ENCODE measurements at places on chromosomes 4 and X.

DNA sequence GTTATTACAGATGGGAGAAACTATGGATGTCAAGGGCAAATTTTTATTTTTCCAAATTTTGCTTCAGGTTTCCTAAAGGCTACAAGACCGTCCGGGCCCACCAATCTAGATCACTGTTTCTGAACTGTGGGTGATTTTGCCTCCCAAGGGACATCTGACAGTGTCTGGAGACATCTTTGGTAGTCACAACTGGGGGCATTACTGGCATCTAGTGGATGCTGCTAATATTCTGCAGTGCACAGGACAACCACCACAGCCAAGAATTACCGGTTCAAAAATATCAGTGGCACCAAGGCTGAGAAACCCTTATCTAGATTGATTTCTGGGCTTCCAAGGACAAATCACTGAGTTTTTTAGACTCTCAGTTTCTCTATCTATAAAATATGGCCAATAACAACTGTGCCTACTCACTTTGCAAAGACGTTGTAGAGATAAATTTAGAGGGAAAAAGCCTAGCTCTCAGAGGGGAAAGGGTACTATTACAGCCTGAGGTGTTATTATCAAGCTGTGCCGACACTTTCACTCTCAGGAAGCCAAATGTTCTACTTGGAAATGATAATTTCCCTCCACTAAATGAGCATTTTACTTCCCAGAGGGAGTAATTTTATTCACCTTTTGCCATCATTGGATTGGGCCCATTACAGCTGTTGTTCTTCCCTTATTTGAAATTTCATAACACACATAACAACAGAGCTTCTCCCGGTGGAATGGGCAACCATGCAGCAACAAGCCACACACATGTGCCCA is 442.1 kb downstream of the CENPC start:
- no peak for DNase-seq

DNA sequence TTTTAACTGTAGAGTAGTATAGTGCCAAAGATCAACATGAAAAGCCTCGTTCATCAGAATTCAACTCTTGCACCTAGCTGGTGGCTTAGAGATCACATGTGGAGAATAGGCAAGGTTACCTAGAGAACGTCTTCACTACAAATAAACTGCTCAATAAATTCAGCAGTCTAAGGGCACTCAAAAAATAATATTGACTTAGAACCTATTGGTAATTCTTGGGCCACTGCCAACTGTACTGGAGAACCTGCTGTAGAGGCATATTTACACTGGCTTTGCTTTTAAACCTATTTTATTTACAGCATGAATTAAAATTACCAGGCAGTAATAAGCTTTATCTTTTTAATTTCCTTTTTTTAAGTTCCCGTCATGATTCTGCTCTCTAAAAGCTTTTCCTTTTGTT is 343.7 kb downstream of the PDHA2 start:
- no peak for DNase-seq

GRCh38 chr4:6591781-6592180 is 16.8 kb downstream of the MAN2B2 start:
- DNase-seq, result no peak

DNA sequence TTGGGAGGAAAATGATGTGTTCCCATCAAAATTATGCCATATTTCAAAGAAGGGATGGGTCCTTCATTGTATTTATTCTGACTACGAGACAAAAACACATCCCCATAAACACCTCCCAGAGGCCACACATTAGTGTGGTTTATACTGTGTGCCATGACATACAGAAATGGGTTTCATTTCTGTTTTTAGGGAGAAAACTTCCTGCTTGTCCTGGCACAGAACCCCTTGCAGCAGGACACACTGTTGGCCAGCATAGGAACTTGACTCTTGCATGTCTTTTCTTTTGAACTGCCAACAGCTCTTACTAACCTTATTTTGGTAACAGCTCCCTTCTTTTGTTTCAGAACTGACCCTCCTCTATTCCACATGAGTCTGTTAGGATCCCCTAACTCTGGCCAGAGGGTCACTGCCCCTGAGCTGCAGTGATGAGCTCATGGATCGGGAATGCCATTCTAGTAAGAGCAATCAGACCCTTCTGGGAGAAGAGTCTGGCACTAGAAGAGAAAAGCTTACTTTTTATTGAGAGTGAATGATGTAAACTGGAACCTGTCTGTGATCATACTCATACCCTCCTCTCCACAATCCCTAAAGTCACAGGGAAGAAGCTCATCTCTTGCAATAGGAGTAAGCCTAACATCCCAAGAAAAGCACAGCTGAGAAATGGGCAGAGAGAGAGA is 86.4 kb downstream of the SMIM20 start:
- no peak for DNase-seq

DNA sequence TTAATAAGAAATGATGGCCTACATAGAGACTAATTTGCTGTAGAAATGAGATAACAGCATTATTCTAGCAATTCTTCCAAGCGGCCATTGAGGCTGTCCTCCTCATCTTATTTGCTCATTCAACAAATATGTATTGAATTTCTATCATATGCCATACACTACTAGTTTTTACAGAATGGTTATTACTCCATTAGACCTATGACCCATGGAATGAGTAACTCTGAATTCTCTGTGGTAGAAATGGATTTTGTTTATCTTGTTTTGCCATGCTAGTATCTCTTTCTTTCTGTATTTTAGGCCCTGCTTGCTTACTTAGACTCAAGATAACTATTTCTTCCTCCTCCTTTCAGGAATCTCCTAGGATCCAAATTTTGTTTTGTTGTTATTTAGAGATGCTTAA is 103.5 kb downstream of the RPA4 start:
- DNase-seq, result no peak

DNA sequence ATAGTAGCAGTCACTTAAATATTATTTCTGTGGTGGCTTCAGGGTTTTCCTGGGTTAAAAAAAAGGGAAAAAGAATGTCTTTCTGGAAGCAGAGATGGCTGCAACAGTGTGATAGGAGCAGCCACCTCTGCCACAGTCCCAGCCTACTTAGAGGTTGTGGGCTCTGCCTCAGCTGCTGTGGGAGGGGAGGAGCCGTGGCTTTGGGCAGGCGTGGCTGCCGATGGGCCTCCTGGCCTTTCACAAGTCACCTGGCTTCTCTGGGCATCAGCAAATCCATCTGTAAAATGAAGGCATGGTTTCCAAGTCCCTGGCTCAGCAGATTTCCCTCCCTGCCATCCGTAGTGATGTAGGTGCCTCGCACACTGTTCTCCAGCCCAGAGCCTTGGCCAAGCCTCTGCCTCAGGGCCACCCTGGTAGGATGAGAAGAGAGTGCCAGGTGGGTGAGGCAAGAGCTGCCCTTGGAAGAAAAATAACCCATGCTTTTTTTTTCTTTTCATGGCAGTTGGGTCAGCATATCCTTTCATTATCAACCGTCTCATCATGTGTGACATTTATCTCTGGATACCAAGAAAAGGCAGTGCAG is 66.1 kb downstream of the PTTG2 start:
- DNase-seq, result no peak

GRCh38 chr4:182822554-182822953 is 94.6 kb downstream of the DCTD start:
- DNase-seq, result no peak

- DNase-seq, result no peak
Observed at GRCh38 chrX:100409610-100410590, at the start of gene PCDH19. TSS of gene PCDH19 (minus strand) at chrX:100410273. CDS start at chrX:100408597, 1,676 bp downstream.

DNA sequence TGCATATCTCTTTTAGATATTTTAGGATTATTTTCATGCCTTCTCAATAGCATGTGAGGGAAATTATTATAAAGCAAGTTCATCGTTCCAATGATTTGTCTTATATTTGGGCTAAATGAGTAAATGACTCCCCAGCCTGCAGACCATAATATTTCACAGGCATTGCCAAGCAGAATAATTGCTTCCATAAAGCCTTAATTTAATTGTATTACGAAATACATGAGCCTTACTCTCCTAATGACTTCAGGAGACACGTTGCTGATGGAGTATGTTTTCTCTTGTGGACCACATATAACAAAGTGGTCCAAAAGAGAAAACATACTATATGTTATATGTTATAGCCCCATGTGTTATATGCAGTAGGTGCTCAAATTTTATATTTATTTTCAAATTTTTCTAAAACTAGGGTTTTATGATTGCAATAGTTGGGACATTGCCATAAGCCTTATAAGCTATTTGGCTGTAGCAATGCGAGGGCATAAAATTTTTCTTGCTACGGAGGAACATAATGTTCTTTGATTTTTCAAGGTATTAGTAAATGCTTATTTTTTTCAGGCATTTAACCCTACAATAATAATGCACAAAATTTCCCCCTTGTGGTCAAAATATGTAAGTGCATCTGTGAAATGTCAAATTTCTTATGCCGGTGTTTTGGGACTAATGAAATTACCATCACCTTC is 26.2 kb upstream of the TMPRSS11D start:
- DNase-seq, result no peak

DNA sequence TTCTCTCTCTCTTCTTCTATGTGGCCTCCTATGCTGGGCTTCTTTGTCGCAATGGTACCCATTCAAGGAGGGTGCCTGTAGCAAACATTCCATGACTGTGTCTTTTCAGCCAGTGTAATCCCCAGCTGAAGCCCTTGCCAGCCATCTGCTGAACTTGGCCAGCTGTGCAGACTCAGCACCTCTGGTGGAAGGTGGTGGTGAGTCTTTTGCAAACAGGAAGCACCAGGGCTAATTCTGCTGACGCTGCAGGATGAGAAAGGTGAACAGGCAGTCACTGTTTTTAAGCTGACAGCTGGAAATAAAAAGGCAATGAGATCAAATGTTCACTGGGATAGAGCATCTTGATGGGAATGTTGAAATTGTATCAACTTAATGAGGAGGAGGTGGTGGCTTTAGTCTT is 298.7 kb upstream of the CLNK start:
- no peak for DNase-seq

DNA sequence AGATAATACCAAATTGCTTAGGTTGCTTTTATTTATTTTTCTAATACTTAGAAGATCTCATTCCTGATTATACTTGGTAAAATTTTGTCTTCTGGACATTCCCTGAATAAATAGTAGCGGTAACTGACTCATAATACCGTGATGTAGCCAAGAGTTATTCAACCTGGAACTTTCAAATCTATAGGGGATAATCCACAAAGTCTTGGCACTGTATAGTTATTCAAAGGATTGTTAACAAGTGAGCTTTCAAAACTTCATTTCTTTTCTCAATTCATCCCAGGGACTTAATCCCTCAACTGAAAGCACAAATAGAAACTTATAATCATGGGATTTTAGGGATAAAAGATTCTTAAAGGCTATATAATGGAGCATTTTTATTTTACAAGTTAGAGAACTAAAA is 1383.3 kb downstream of the FAM133A start:
- no peak for DNase-seq

DNA sequence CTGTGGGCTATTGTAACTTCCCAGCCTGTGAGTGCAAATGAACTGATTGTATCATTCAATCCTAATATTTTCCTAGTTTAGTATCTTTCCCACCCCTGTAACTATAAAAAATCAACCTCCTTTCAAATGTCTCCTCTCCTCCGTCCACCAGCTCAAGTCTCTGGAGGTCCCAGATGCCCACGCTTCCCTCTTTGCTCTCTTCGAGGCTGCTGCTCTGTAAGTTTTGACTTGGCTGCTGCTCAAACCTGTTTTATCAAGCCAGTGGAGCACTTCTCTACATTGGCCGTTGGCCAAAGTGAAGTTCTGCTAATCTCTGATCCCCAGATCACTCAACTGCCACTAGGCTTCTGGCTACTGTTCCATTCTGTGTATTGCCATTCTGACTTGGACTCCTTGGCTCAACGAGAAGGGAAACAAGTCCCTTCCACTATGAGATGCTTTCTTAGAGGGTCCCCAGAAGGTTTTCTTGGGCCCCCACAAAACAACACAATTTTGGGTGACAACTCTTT is 60.7 kb upstream of the RAPGEF2 start:
- DNase-seq, result no peak

- no peak for DNase-seq
Observed at GRCh38 chr4:118905566-118905965, 16.9 kb downstream of the SYNPO2 start.

GRCh38 chr4:74362347-74362746 is 2.6 kb upstream of the EREG start:
- DNase-seq, result no peak

DNA sequence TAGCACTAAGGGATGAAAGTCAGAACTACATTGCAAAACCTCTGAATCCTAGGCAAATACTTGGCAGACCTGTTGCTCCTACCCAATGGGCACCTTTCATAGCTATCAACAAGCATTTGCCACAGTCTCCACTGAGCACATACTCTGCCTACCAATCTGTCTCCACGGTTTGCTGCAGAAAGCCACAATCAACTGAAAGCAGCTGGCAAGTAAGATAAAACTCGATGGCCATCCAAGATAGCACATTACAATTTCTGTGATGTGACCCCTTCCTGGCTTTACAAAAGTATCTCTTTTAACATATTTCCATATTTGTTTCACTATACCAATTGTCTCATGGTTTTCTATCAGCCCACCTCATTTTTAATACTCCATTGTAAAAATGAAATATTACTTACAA is 1060.5 kb upstream of the INTU start:
- DNase-seq, result no peak

DNA sequence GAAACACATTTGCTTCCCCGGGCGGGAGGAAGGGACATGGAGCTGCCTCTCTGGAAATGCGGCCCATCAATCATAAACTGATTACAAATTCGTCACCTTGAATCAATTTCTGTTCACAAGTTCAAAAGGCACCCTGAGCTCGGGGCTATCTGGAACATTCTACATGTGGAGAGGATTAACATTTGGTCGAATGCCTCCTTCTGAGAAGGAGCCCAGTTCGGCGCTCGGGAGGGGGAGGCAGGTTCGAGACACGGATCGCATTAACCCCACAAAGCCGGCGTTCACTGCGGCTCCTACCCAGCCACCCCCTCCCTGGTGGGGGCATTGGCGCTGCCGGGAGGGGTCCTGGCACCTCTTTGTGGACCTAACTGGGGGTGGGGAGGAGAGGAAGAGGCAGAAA is 108.0 kb downstream of the CPZ start:
- DNase-seq, result no peak

- DNase-seq, result no peak
Observed at GRCh38 chrX:17488036-17488435, 113.0 kb downstream of the NHS start.

GRCh38 chr4:155914782-155915181 is 11.3 kb downstream of the TDO2 start:
- DNase-seq, result no peak

GRCh38 chr4:153393397-153393796 is 48.9 kb downstream of the MND1 start:
- DNase-seq, result no peak

- no peak for DNase-seq
Observed at GRCh38 chr4:107131295-107131694, 95.2 kb upstream of the DKK2 start.

DNA sequence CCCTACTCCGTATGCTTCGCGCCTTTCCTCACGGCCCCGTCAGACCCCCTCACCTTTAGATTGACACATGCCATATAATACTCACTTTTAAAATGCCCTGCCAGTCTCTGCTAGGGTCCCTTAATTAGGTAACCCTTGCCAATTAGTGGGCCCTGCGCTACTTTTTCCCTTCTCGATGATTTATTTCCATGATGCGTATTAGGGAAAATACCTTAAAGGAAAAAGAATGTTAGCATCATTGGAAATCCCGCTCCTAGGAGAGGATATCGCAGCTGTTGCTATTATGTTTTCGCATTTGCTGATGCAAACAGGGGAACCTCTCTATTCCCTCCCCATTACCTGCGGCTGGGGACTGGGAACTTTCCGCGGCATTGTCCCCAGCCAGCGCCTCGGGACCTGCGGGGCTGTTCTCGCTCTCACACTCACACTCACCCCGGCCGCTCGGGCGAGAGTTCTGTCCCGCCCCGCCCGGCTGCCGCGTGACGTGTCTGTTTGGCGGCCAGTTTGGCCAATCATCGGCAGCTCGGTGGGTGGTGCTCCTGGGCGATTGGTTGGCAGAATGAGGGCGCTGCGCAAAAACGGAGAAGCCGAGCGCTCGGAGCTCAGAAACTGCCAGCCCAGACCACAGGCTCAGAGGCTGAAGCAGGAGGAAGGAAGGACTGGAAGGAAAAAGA is at the start of gene PCDH10:
PCDH10 (plus strand) TSS at position 605 of the 674 bp plus-strand sequence. CDS start 847 bp downstream, outside the sequence.
- no peak for DNase-seq

All from GM18507 (cell line).